ENCODE measurements at places on chromosomes 7 and 10.

- DNase-seq = no peak
Measured at GRCh38 chr10:122099562-122099961, 110.6 kb downstream of the TACC2 start.

DNA sequence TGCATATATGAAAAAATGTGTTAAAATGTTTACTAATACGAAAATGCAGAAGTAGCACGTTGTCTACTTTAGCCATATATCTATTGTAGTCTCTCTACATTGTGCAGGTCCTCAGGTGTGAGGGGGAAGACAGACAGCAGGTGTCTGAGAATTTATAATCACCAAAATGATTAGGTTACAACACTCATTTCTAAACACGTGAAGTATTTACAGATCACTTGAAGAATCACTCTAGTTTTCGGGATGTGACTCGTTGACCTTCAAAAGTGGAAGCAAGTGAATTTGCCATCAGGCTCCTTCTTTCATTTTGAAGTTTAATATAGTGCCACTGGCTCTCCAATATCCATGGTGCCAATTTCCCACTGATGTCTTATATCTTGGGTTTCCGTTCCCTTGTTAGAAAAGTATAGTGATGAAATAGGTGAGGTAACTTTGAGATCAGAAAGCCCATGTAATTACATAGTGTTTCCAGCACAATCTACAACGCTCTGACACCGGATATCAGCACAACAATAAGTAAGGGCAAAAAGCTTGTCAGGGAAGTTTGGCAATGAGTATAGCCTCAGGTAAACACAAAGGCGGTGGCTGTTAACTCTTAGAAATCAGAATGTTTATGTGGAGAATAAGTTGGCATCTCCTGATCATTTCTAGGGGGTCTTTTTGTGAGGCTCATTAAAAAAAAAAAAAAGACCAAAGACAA, 57.5 kb upstream of the SP4 start:
- DNase-seq = no peak

DNA sequence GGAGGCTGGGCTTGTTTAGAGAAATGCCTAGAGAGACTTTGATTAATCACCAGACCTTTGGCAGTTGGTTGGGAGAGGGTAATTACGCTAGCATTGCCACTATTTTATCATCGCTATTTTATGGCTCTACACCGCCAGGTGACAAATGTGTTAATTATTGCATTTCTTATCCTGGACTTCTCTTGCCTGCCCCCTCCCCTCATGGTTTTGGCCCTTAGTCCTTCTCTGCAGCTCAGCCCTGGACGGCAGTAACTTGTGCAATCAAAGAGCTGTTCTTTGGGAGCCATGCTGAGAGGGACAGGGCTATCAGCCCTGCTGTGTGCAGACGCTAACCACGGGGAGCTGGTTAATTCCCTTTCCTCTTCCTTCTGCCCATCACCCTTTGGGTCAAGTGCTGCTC, 585.0 kb downstream of the AUTS2 start:
- no peak for DNase-seq

- no peak for DNase-seq
Measured at GRCh38 chr7:255038-255435, 34.9 kb upstream of the FOXL3 start.

DNA sequence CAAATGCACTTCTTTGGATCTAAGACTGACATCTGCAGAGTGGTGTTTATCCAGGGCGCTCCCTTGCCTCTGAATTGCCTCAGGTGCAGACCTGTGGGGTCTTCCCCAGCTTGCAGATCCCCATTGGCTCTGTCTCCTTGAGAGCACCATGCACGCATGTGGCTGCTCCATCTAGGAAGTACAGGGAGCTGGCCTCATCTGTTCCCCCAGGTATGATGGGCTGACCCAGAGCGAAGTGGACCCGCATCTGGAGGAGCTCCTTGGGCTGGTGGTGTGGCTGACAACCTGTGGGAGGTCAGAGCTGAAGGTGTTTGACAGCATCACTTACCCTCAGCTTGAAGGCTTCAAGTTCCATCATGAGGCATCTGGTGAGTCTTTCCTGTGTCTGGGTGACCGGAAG, 44.5 kb downstream of the WDFY4 start:
- DNase-seq = no peak

DNA sequence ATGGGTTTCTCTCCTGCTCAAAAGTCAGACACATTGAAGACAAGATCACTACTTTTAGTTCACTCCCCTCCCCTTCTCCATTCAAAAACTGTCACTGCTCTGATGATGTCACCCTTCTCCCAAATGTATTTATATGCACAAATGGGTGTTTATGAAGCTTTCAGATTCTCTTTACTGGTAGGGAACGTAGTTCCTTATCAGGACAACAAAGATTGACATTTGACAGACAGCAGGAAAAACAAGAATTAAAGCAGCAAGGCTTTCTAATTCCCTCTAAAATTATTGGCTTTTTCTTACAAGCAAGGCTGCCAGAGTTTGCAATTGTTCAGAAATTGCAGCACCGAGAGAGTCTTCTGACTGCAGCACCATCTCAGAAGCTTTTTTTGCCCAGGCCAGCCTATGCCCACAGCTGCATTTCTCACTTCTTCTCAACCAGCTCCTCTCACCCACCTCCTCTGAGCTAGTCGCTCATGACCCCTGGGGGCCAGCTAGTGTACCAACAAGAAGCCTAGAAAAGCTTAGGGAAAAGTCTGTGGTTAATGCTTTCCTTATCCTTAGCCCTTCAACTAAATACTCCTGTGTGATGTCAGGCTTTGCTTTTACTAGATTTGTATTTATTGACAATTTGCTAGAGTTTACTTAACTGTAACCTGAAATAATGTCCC, 265.1 kb downstream of the HTR7 start:
- peak; percentile 1 for DNase-seq

DNA sequence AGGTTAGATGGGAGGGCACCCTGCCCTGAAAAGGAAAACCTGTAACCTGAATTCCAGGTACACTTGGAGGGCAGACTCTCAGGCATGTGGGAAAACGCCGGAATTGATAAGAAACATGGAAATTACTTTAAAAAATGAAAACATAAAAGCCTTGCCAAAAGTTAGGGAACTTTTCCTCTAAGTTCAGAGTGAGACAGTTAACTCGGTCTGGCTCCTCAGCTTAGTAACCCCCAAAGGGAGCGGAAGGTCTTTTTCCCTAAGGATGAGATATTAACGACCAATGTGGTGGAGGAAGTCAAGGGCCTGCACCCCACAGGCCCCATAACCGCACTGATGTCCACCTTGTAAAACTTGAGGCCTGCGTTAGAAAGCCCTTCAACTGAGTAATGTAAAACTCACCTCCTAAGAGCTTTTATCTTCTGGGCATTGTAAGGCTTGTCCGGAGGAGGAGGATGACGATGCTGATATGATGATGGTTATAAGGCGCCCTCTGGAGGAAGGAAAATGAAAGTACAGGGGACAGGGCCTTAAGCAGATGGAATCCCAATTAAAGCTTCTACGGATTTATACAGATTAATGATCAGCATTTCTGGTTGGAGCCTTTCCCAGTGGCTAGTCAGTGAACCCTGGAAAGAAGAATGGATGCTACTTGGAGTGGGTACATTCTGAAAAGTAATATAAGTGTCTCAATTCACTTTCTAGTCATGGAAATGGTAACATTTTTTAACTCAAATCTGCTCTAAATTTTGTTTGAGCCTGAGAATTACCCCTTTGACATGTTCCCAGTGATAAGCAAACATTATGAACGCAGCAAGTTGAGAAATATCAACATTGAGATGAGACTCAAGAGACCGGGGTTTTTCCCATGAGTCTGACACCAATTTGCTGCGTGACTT, 694 bp downstream of the COL1A2 start:
- DNase-seq = peak; percentile 19

All from activated CD4-positive, alpha-beta T cell treated with anti-CD3 and anti-CD28 coated beads, Interleukin-2, amount 50 U/mL, for 48 hours (primary cell).